ENCODE measurements at places on chromosomes 3 and 15.

- DNase-seq, result no peak
Measured at GRCh38 chr3:176469694-176470205, 727.5 kb downstream of the TBL1XR1 start.

GRCh38 chr3:116483135-116483534 is 37.8 kb upstream of the LSAMP start:
- no peak for DNase-seq

- DNase-seq, result no peak
Measured at GRCh38 chr3:60633644-60634043, 617.6 kb downstream of the FHIT start.

DNA sequence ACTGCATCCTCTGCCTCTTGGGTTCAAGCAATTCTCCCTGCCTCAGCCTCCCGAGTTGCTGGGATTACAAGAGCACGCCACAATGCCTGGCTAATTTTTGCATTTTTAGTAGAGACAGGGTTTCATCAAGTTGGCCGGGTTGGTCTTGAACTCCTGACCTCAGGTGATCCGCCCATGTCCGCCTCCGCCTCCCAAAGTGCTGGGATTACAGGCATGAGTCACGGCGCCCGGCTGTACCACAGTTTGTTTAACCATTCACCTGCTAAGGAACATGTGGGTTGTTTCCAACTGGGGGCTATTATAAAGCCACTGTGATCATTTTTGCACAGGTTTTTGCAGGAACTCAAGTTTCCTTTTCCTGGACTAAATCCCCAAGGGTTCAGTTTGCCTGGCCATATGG is 123.2 kb upstream of the RAP2B start:
- DNase-seq, result no peak

DNA sequence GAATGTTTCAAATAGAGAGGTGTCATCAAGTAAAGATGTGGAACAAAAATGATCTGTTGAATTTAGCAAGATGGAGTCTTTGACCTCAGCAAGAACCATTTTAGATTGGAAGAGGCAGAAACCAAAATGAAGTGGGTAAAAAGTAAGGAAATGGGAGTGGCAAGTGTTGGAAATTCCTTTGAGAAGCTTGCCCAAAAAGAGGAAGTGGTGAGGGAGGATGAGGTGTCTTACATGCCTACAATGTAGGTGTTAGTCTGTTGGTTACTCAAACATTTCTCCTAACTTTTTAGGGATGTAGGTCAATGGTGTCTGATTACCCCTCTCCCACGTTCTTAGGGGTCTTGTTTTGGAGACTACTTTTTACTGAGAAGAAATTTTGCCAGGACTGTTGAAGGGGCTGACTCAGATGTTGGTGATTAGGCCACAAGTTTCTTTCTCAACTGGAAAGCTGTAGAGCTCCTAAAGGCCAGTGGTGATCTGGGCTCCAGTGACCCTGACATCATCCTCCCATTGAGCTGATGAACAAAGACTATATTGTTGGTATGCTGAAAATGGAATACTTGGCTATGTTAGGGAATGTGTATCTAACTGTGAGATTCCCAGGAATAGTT is 5.1 kb downstream of the PPP2R3A start:
- peak; percentile 39 for DNase-seq
